ENCODE measurements at places on chromosomes 16 and 17.

GRCh38 chr17:54956791-54957190 is 11.7 kb downstream of the COX11 start:
- no peak for DNase-seq

DNA sequence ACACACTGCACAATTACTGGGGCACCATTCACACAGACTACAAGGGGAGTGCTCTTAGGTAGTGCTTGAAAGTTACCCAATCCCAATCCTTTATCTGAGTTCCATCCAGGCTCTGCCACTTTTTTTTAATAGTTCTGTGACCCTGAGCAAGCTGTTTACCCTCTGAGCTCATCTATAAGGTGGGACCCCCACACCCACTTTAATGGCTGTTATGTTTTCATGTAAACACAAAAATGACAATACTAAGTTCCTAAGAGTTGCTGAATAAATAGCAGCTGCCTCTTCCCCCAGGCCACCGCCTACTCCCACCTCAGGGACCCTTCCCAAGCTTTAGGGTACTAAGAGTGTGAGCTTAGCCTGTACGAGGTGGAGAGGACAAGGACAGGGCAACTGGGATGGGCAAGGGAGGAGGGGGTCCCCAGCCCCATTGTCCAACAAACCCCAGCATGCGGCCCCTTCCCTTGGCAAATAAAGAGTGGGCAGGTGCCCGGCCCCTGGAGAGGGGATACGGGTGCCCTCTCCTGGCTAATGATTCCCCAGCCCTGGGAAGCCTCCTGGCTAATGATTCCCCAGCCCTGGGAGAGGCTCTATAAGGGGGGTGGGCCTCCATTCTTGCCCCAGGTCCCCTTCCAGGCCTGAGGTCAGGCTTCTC is 14.6 kb downstream of the SLC13A2 start:
- no peak for DNase-seq

GRCh38 chr16:20878682-20879147 is 21.4 kb downstream of the DCUN1D3 start:
- DNase-seq, result no peak

DNA sequence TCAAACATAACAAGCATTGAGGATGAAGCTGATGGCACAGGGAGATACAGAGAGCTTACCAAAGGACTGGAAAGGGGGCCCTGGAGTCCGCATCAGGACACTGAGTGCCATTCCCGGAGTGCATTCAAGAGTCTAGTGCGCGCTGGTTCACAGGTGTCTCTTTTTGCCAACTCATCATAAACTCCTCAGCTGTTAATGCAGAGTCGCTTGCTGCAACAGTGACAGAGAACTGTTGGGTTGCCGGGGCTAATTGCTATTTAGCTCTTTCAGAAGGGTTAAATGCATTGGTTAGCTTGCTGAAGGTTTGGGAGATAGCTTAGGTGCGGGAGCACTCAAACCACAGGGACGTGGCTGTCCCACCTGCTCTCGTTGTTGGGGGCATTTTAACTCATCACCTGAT is 1091.6 kb upstream of the EEF2KMT start:
- DNase-seq, result no peak

DNA sequence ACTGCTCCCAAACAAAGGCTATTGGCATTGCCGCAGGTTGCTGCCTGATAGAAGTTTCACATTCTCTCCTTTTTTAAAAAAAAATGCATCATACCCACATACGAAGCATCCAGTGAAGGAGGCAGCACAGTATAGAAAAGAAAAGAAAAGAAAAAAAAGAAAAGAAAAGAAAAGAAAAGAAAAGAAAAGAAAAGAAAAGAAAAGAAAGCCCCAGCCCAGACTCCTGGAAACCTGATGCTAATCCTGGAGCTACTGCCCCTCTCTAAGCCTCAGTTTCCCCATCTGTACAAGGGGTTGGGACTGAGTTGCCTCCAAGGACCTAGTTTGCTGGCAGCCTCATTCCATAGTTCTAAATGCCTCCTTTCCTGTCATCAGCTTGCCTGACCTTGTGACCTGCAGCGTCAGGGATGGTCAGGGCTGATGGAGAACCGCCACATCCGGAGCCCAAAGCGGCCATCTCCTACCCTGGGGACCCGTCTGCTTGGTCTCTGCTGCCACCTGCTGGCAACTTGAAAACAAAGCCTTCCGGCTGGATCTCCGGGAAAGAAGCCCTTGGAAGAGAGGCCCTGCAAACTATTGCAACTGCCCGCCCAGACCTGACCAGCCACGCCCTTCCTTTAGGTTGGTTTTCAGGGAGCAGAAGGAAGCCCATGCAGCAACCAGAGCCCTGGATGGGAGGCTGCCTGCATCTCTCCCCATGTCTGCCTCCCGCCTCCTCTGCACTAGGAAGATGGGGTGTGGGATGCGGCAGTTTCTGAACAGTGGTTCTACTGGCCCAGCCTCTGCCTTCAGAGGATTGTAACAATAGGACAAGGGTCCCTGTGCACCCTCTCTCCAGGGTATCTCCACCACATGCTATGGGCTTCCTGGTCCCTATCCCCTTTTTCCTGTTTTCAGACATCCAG is 13.0 kb downstream of the AIPL1 start:
- DNase-seq, result peak; percentile 78

- DNase-seq, result no peak
These were observed 9.9 kb upstream of the CMTM4 start for GRCh38 chr16:66706506-66706880.

DNA sequence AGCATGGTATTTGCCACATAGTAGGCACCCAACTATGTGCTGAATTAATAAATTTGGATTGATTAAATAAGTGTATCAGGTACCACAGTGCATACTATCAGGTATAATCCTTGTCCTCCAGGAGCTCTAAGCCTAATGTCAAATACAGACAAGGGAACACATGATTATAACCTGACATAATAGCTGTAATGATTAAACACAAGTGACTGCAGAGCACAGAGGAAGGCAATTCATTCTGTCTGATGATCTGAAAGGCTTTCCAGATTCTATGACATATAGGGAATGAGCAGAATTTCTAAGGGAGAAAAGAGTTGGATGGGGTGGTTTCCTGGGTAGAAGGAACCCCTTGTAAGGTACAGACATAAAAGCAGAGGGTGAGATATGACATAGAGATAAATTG is 273.5 kb downstream of the KIF2B start:
- DNase-seq, result no peak

DNA sequence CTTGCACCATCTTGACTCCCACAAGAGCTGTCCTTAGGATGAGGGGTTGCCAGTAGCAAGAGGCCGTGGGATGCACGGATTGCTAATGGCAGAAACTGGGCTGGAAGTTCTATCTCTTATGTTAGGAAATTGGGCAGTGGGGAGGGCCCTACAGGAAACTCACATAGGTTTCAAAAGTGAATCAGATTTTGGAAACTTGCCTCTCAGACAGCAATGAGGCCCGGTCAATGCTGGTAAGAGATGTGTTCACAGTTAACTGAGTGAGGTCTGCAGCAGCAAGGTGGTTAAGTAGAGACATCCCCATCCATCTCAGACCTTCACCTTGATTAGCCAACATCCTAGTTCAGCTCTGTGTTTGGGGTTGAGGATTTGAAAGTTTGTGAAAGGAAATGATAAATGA is 164.7 kb downstream of the ABCA8 start:
- no peak for DNase-seq

- DNase-seq, result no peak
These were observed 2.1 kb downstream of the CSNK2A2 start for GRCh38 chr16:58195771-58196170.

DNA sequence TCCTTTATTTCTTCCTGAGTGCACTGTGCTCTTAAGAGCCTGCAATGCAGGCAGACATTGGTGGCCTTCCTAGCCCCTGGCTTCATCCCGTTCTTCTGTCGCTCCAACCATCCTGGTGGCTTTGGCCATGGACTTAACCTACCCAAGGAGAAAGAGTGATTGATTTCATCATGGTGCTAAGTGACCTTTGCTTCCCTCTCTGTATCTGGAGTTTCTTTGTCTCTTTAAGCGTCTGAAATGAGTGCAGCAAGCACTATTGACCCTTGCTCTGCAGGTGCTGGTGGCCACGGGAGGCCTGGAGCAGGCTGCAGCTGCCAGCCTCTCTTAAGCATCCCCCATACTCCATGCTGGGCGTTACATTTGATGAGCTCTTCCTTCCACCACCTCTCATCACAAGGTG is 60.5 kb downstream of the RAP1GAP2 start:
- DNase-seq, result no peak

DNA sequence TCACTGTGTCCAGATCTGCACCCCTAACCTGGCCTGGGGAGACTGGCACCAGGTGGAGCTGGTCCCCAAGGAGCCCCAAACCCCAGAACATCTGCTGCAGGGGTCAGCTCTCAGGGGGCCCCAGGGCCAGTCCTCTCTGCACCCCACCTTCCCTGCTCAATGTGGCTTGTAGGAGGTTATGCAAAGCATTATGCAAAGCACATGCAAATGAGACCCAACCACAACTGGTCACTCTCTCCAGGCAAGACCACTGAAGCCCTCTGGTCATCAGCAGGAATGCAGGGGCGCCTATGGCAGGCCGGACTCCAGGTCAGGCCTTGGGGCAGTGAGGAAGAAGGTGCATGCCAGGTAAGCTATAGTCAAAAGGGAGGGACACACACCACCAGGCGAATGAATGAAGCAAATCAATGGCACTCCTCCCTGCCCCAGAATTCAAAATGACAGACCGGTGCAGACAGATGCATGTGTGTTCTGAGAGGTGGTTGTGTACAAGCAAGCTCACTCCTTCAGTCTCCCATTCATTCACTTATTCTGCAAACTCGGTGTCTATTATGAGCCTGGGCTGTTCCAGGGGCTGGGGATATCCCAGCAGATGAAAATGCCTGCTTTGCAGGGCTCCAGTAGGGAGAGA is 48.0 kb downstream of the TMEM235 start:
- no peak for DNase-seq

- no peak for DNase-seq
These were observed 2.2 kb upstream of the CLDN9 start for GRCh38 chr16:3010510-3010909.

- no peak for DNase-seq
These were observed 12.6 kb downstream of the CDH15 start for GRCh38 chr16:89183975-89184676.

DNA sequence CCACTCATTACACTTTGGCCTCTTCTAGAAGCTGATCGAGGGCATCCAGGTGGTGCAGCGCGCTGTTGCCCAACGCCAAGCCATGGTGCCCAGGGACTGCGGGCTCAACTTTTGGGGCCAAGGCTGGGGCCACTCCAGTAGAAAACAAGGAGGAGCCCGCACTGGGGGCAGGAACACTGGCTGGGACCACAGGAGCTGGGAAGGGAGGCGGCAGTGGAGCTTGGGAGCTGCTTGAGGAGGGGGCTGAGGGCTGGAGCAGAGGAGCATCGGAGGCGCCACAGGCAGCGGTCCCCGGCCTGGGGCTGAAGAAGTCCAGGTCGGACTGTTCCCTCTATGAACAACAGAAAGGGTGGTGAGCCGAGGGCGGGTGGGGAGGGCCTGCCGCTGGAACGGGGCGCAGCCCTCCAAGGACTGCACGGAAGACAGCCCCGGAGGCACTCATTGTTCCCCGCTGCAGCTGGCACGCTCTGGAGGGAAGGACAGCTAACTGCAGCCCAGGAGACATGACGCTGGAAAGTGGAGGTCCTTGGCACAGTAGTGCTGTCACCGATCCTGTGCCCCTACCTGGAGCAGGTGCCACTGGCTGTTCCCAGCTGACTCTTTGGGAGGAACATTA is 21.5 kb downstream of the GGA3 start:
- DNase-seq, result no peak

- DNase-seq, result peak; percentile 48
These were observed 300.2 kb upstream of the IRX5 start for GRCh38 chr16:54630284-54630967.

DNA sequence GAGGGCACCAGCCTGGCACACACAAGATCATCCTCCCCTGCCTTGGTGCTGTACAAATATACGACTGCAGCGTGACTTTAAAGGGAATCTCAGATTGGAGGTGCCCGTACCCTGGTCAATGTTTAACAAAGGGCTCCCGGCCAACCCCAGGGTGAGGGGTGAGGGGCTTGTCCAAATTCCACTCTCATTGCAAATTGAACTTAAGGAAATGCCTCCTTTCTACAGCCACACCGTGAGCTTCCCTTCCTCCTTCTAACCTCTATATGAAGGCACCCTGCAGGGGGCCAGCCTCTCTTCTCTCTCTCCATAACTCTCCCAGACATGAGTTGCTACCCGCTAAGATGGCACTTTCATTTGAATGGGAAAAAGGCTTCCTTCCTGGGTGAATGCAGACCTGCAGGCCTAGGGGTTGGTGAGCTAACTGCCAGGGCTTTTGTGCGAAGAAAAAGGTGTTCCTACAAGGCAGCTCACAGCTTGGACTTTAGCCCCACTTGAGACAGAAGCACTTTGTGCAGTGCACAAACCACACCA is 76.6 kb downstream of the IRF8 start:
- no peak for DNase-seq

DNA sequence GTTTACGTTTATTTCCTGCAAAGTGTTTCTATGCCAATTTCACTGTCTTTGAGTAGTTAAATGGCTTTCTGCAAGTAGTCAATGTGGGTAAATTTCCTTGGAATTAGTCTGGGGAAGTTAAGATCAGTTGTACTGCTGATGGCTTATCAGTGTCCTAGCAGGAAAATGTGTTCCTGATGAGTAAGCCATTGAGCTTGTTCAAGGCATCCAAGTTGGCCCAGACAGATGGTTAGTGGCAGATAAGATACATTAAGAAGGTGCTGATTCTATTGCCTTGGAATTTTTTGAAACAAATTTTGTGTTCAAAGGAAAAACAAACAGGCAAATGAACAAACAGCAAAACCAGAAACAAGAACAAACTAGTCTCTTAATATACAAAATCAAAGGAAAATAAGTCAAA is 258.4 kb downstream of the MAP2K6 start:
- peak; percentile 59 for DNase-seq

- DNase-seq, result no peak
These were observed 1.5 kb downstream of the KRTAP16-1 start for GRCh38 chr17:41307647-41308046.

DNA sequence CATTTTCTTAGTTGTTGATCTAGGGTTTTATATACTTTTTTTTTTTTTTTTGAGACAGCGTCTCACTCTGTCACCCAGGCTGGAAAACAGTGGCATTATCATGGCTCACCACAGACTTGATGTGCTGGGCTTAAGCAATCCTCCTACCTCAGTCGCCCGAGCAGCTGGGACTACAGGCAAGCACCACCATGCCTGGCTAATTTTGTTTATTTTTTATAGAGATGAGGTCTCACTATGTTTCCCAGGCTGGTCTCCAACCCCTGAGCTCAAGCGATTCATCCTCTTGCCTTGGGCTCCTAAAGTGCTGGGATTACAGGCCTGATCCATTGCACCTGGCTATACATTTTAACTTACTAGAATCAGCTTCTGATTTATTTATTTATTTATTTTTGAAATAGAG is 34.2 kb upstream of the ATP2A3 start:
- DNase-seq, result no peak

GRCh38 chr16:13997933-13998332 is 73.2 kb upstream of the MRTFB start:
- DNase-seq, result no peak

- no peak for DNase-seq
These were observed 68.2 kb downstream of the VAT1L start for GRCh38 chr16:77856438-77857160.

DNA sequence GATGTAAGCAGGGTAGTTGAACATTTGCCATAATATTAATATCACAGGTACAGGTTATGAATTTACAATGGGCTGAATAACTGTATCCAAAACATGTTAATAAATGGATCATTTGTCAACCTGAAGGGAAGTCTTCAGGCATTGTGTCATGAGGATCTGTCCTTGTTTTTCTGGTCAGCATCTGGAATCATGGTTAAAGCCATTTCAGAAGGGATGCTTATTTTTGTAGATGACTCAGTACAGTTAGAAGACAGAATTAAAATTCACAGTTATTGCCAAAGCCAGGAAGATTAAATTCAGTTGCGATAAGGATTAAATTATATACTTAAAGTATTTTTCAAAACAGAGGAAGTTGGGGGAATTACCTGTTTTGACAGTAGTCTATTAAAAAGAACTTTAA is 8.0 kb downstream of the PSMD11 start:
- no peak for DNase-seq
